ENCODE measurements at places on chromosomes 3 and 15.

GRCh38 chr15:42849836-42850235 is 70.7 kb downstream of the TTBK2 start:
- no peak for DNase-seq

- DNase-seq: no peak
These were observed 9.4 kb upstream of the SUMF1 start for GRCh38 chr3:4476496-4476895.

- DNase-seq: no peak
These were observed 6.5 kb downstream of the FOXP1 start for GRCh38 chr3:71577011-71577410.

GRCh38 chr3:184384342-184384741 is 4.5 kb downstream of the CHRD start:
- DNase-seq: no peak

Measured in amygdala (tissue), 56 donors.